ENCODE measurements at places on chromosomes 13 and 19. TPM values are rescaled to one million over a fixed set of nuclear protein-coding genes. Genes with fewer than 3 reads are reported as not detected.

GRCh38 chr13:101019126-101019525, 344.5 kb upstream of the TMTC4 start:
- no peak for DNase-seq

DNA sequence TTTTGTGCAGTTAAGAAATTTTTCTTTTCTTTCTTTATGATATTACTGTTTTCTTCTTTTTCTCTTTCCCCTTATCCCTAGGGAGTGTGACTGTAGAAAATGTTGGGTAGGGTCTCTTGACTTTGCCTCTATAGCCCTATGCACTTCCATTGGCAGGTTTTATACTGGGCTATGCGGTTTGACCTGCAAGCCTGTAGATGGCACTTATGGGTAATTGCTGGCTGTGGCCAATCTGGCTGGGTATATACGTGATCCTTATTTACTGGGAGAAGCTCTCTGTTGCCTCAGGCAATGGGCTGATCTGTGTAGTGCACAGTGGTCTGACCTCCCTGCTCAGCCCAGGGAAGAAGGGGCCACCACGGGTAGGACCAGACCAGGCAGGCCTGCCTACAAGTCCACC, 78.8 kb downstream of the RAP2A start:
- DNase-seq: no peak

- DNase-seq: no peak
Observed at GRCh38 chr13:93305886-93306285, 79.3 kb downstream of the GPC6 start.

- no peak for DNase-seq
Observed at GRCh38 chr19:31168106-31168625, 181.1 kb downstream of the TSHZ3 start.

DNA sequence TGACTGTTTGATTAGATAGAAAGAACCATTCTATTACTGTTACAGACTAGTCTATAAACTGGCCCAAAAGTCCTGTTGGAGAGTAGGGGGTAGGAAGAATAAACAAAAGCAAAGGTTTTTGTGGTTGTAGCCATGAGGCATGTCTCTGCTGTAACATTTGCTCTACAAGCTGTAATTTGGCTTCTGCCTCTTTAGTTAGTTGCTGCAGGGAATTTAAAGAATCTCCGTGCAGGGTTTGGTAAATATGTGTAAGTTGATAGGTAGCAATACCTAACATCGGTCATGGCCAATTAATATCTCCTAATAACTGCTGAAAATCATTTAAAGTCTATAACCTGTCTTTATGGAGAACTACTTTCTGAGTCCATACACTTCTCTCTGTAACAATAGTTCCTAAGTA, 13.0 kb downstream of the FPR3 start:
- no peak for DNase-seq

- peak; percentile 90 for DNase-seq
Observed at GRCh38 chr19:37251308-37252229, 33.6 kb downstream of the ZNF383 start.

- DNase-seq: peak; percentile 13
Observed at GRCh38 chr13:113058988-113059850, 46.4 kb upstream of the F7 start.

DNA sequence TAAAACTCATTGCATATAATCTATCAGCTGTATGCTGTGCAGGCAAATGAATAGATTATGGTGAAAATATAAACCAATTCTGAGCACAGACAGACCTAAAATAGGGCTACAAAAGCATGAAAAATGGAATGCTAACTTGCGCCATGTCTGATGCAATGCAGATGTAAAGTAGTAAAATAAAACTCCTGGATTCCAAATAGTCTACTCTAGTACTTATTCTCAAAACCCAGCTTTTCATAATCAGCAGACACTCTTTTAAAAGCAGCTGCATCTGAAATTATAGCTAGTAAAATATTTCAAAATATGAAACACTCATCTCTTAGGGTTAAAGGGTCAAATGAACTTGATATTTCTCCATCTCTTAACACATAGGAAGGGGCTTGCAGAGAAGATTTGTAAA, 4.7 kb upstream of the POMP start:
- no peak for DNase-seq

GRCh38 chr13:49693191-49693733, 2.0 kb upstream of the EBPL start:
- no peak for DNase-seq

- DNase-seq: no peak
Observed at GRCh38 chr13:32284927-32285632, 30.1 kb downstream of the ZAR1L start.

DNA sequence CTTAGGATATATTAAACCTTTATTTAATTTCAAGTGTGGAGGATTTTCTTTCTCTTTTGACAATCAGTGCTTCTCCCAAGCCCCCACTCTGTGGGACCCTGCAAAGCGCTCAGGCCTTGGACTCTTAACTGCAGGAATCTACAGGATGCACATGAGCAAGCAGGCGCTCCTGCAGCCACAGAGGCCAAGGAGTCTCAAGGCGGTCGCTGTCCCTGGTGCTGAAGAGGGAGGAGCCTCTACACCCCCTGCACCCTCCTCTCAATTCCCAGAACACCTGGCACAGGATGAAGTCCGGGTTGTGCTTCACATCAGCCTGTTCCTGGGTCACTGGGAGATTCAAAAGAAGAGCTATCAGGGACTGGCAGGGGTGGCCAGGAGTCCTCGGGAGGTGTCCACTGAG, 13.5 kb downstream of the OR10H4 start:
- no peak for DNase-seq

- DNase-seq: no peak
Observed at GRCh38 chr19:1336079-1336684, 47.5 kb upstream of the NDUFS7 start.

DNA sequence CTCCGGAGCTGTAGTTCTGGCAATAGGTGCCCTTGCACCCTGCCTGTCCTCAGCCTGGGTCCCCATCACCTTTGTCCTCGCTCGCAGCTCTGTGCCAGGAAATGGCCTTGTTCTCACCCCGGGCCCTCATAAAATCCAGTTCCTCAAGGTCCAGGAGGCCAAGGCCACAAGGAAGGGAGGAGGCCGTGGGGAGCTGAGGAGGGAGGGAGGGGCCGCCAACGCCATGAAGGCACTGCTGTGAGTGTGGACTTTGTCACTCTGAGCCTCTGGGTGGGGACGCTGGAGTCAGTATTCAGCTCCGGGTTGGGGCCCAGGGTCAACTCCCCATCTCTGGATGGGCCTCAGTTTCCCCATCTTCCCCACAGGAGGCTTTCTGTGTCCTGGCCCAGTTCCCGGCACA, 9.2 kb upstream of the GNA11 start:
- no peak for DNase-seq

DNA sequence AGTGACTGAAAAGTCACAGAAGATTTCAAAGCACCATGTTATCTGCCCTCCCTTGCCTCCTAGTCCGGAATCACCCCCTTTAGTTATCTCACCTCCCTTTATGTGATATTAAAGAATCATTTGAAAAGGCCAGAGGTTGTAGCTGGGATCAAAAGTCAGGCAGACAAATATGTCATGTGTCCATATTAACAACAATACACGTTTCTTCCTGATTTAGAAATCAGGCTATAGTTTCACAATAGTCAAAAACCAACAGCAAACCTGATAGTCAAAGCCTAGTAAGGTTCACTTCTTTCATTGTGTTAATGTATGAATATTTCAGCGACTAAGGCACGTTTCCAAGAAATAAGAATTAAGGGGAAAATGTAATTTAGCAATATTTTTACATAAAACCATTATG, 326.7 kb downstream of the ITGBL1 start:
- DNase-seq: no peak

- no peak for DNase-seq
Observed at GRCh38 chr13:44455769-44456168, 82.1 kb downstream of the SERP2 start.

GRCh38 chr13:39875111-39875987, 219.9 kb downstream of the COG6 start:
- no peak for DNase-seq

DNA sequence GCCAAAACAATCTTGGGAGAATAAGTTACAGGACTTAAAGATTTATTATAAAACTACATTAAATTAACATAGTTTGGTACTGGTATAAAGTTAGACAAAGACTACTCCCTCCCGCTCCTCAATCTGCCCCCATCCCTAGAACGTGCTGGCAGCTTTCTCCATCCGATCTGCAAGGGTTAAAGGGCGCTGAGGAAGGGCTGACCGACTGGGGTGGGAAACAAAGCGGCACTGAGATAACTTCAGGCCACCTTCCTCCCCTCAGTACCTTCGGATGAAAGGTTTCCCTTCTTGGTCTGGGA, 790 bp upstream of the SUGT1 start:
- no peak for DNase-seq

- DNase-seq: no peak
Observed at GRCh38 chr13:52838433-52839107, 9.9 kb downstream of the PCDH8 start.

DNA sequence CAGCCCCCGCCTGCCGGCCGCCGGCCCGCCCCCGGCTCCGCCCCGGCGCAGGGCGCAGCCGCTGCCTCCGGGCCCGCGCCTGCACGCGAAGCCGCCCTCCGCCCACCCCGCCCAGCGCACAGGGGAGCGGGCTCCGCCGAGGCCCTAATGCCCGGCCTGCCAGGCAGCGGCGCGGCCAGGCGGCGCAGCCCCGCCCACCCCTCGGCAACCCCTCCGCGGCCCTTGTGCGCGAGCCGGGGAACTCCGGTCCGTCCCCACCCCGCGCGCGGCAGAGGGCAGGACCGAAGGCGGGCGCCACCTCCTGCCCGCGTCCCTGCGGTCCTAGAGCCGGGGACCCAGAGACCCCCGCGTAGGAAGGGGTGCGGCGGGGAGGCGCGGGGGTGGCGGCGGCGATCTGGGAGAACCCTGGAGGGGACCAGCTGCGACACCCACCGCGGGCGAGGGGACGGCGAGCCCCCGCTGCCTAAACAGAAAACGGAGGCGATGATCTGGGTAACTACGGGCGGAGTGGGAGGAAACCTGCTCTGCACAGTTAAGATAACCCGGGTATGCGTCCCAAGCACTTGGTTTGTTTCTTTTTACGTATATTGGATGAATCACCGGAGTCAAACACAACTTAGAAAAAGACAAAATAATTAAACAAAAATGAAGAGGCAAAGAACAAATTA, 350 bp upstream of the USP12 start:
- peak; percentile 96 for DNase-seq

DNA sequence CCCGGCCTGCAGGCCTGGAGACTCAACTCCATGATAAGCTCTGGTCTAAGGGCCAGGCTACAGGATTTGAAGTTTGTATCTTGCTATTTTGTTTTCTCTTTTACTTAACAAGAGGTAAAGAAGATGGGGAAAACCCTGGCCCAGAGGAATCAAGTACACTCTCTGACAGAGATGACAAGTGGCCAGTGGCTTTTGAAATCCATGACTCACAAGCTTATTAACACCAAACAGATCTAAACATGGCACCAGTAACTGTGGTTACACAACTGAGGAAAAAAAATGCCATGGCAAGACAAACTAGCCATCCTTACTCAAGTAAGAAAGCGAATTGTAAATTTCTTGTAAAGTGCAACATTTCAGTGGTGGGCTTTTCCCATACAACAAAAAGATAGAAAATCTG, 72.6 kb upstream of the SERTM1 start:
- DNase-seq: no peak

DNA sequence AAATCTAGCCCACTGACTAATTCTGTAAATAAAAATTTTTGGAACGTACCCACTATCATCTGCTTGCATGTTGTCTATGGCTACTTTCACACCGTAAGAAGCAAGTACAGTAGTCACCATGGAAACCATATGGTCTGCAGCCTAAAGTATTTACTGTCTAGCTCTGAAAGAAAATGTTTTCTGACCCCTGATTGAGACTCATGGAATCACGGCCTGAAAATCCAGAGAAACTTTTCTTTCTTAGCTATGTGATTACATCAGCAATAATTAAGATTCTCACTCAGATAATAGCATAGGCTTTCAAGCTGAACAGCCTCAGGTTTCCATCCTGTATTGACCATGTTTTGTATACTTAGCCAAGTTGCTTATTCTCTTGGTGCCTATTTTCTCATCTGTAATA, 264.6 kb downstream of the NHLRC3 start:
- DNase-seq: no peak

DNA sequence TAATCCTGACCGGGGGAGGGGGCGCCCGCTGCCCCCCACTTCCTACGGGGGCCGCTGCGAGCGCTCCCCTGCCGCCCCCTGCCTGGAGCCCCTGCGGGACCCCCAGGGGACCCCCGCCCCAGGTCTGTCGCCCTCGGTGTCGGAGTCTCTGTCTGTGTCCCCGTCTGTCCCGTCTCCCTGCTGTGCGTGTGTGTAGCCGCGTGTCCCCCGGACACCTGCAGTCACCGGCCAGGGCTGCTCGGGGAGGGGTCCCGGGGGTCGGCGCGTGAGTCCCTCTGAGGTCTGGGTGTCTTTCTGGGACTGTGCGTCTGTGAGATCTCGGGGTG, 7.7 kb upstream of the NFIC start:
- no peak for DNase-seq

DNA sequence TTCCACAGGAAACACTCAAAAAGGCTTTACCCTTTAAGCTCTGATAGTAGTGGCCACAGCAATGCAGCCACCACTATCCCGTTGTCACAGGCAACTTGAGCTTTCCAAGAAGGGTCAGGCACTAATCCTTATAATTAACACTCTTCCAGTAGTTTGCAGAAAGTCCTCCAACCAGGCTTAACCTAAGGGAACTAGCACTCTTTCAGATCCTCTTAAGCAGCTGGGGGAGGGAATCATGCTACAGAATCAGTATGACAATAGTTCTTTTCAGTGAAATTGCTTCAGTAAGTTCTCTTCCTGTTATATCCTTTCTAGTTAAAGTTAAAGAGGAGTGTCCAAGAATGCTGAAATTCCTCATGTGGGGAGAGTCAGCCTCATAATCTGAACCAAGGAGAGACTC, 82.2 kb downstream of the TNFSF11 start:
- DNase-seq: no peak

DNA sequence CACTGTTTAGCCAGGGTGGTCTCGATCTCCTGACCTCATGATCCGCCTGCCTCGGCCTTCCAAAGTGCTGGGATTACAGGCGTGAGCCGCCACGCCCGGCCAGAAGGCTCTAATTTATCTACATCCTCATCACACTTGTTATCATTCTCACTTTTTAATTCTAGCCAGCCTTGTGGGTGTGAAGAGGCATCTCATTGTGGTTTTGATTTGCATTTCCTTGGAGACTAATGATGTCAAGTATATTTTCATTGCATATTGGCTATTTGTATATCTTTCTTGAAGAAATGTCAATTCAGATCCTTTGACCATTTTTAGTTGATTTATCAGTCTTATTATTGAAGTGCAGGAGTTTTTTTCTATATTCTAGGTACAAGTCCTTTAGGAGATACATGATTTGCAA, 27.7 kb upstream of the HIF3A start:
- no peak for DNase-seq

PABPC3 gene
- 0.07 TPM for total RNA-seq

GNG14 gene
- total RNA-seq: not detected

PODNL1 gene
- total RNA-seq: 2.0 TPM

KLK4 gene
- total RNA-seq: not detected

COMMD6 gene
- 129 TPM for total RNA-seq

ATP12A gene
- not detected for total RNA-seq

NLRP4 gene
- total RNA-seq: not detected

BCKDHA gene
- 49.2 TPM for total RNA-seq

OR10H2 gene
- not detected for total RNA-seq

EDNRB gene
- 15.6 TPM for total RNA-seq

TYROBP gene
- 28.5 TPM for total RNA-seq

SULT2A1 gene
- not detected for total RNA-seq

PALM gene
- total RNA-seq: 30.1 TPM

Measured in left ventricle myocardium superior (tissue), 1 donor.